NCI-H510A treated with DMSO at 0.1 percent for 48 hours (cell line): ENCODE measurements at places on chromosomes 7 and 10.

DNA sequence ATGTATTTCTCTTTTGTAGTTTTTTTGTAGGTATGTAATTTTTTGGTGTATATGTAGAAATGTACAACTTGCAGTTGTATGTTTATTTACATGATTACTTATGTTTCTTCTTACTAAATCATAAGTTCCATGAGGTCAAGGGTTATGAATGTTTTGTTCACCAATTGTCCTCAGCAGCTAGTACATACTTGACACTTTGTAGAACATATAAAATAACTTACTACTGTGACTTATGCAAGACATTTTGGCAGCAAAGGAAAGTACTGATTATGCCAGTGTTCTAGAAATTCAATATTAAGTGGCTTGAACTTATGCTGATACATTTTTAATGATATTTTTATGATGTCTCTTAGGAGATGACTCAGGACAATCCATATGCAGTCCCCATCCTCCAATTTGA lies 209.6 kb downstream of the DKK1 start:
- no peak for DNase-seq

DNA sequence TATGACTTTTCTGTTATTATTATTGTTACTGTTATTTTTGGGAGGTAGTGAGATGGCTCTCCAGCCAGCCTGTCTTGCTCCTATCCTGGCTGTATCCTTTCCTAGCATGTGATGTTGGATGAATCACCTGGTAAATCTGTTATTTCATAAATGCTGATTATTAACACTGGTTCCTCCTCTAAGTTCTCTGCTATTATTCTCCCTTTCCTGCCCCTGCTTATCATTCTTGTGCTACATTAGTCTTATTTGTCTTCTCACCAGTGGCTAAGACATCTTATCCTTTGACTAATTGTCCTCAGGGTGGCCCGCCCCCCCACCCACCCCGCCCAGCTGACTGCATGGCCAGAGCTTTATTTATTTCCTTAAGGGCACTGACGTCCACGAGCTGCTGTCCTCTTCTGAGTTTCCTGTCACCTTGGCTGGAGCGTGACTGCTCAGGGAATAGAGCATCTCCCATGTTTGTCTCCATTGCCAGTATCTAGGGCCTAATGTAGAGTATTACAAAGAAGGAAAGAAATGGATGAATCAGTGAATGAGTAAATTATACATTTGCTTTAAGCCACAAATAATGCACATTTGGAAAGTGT lies 110.1 kb upstream of the KLF6 start:
- DNase-seq = no peak

- DNase-seq = no peak
Observed at GRCh38 chr7:155878250-155878649, 66.0 kb upstream of the SHH start.

- DNase-seq = no peak
Observed at GRCh38 chr7:124179641-124180040, 146.8 kb upstream of the TMEM229A start.

DNA sequence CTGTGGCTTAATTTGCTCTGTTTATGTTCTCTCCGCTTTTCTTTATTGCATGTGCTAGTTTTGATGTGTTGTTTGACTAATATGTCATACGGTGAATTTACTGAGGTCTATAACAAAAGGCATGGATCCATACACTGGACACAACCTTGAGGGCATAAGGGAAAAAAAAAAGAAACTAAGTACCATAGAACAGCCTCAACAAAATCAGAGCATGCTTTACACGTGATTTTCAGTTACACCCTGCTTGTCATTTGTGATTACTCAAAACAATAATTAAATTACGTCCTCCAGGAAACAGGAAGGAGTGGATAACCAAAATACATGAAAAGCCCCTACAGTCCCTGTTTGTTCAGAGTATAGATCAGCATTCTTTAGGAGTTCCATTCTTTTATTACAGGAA lies 150.5 kb downstream of the CRPPA start:
- no peak for DNase-seq

- DNase-seq = no peak
Observed at GRCh38 chr10:100330079-100330478, at the start of gene PKD2L1. TSS of gene PKD2L1 (minus strand) at chr10:100330228. CDS start at chr10:100330103, 125 bp downstream.

DNA sequence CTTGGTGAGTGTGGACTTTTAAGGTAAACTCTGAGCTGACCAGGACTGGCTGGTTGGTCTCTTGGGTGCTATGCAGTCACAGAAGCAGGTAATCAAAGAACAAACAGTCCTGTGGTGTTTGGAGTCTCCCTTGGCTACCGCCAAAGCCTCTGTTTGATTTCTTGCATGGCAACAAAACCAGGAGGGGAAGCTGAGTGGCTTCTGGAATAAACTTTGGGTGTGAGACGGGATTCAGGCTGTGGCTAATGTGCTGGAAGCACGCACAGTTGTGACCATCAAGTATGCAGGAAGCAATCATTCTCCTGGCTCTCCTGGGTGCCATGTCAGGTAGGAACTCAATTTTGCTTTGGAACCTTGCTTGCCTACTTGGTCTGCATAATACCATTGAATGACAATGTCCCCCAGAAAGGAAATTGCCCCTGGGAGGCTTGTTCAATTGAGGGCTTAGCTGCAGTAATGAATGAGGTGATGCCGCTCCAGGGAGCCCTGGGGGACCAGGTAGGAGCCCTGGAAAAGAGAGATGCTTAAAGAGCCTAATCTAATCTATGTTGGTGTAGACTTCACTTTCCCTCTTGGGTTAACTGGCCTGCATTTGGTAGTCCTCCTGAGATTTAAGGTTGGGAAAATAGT lies at the start of gene CDHR3:
TSS of gene CDHR3 (plus strand) at position 227 of the 630 bp plus-strand sequence. CDS start at position 282, 55 bp downstream.
- peak; percentile 20 for DNase-seq

- DNase-seq = no peak
Observed at GRCh38 chr10:80324891-80325364, 31.6 kb downstream of the DYDC1 start.

- DNase-seq = no peak
Observed at GRCh38 chr10:73182568-73182967, 14.6 kb downstream of the FAM149B1 start.

GRCh38 chr7:128815289-128815942 lies 14.8 kb upstream of the FLNC start:
- no peak for DNase-seq

- DNase-seq = no peak
Observed at GRCh38 chr7:148356303-148356702, 234.3 kb upstream of the C7orf33 start.

DNA sequence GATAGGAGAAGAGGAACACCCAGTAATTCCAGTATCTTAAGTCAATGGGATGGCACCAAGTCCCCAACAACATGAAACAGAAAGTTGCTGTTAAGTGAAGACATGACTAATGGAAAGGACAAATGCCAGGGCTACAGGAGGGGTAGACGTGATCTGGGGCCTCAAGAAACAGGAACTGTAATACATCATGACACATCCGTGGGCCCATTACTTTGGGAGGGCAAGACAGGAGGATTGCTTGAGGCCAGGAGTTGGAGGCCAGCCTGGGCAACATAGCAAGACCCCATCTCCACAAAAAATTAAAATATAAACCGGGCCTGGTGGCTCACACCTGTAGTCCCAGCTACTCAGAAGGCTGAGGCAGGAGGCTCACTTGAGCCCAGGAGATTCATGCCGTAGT lies 408.6 kb upstream of the PRKCQ start:
- no peak for DNase-seq

GRCh38 chr7:85175217-85175616 lies 11.6 kb downstream of the SEMA3D start:
- no peak for DNase-seq

- DNase-seq = no peak
Observed at GRCh38 chr10:124014416-124015154, 78.8 kb downstream of the CHST15 start.

DNA sequence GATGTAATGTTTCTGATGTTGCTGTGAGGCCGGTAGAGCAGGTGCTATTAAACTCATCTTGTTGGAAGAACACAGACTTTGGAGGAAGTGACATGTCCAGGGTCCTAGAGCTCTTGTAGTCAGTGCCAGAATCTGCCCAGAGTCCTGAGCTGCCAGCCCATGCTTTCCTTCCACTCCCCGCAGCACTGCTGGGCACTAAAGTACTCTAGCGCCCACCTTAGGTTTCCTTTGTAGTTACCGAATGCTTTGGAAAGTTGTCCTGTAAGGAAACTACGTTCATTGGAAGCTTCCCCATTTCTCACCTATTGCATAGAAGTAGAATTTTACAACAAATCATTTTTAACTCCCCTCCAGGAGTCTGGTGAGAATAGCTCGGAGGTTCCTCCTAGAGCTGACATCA lies 11.0 kb downstream of the ZNF862 start:
- DNase-seq = no peak

DNA sequence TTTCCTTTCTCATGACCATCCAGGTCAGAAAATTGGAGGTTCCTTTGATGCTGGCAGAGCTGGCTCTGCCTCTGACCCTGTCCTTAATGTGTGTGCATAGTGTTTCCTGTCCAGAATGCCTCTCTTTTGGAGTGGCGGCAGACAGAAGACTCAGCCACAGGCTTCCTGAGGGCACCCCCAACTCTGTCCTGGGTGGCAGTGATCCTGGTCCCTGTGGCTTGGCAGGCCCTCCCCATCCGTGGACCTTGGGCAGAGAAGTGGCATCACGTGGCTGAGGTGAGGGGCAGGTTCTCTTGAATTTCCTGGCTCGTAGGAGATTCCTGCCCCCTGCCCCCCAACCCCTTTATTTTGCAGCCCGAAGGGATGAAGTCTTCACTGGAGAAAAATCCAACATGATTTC lies 133.1 kb downstream of the RGS10 start:
- no peak for DNase-seq

- DNase-seq = no peak
Observed at GRCh38 chr7:139991269-139991666, 71.5 kb downstream of the PARP12 start.

GRCh38 chr7:158662610-158663427 lies 41.8 kb downstream of the NCAPG2 start:
- peak; percentile 49 for DNase-seq

- no peak for DNase-seq
Observed at GRCh38 chr10:129622736-129623135, 155.7 kb downstream of the MGMT start.

DNA sequence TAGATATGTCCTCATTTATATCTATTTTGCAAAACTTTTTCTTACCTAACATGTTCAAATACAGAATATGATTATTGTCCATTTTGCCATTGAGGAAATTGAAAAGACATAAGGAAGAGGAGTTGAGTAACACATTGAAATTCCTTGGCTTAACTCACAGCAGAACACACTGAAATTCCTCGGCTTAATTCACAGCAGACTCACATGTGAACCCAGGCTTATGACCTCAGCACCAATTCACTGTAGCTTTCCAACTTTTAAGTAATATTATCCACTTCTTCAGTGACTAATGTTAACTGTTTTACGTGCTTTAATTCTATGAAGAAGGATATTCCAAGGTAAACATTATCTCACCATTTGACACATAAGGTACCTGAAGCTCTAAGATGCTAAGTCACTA lies 597.5 kb upstream of the PFKP start:
- no peak for DNase-seq

GRCh38 chr10:133045556-133046389 lies 42.0 kb upstream of the ADGRA1 start:
- no peak for DNase-seq

DNA sequence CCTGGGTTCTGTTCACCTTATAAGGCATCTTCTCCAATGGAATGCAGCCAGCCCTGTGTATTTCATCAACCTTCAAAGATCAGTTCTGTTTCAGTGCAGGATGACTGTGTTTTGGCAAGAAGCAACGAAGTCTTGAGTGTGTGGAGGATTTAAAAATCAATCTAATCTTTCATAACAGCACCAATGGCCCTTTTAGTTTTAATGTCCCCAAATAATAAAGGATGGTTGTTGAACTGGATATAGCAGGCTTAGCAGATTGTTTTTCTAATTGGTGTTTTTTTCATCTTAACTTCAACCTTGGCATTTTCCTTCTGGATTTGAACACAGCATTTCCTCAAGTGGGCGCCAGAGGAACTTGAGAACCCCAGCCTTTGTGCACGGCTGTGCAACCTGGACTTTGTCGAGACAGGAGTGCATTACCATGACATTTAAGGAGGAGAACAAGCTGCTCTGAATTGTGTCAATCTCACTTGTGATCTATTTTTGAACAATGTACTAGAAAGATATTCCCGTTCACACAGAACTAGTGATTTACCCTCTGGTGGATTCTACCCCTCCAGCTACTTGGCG lies 313.3 kb upstream of the AKR1E2 start:
- no peak for DNase-seq

DNA sequence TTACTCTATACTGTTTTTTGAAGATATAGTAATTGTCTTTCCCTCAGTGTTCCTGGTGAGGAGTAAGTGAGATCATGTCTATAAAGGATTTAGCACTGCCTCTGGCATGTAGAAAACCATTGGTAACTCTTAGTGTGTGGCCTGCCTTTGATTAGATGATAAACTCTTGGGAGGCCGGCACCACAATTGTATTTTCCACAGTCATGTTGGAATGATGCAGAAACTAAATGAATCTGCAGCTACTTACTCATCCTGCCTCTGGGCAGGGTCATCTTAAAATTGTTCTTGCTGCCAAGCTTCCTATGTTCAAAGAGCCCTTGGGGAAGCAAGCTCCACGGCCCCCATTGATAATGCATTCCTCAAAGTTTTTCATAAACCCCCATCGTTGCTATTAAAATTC lies 204.6 kb downstream of the ANKRD7 start:
- DNase-seq = no peak

DNA sequence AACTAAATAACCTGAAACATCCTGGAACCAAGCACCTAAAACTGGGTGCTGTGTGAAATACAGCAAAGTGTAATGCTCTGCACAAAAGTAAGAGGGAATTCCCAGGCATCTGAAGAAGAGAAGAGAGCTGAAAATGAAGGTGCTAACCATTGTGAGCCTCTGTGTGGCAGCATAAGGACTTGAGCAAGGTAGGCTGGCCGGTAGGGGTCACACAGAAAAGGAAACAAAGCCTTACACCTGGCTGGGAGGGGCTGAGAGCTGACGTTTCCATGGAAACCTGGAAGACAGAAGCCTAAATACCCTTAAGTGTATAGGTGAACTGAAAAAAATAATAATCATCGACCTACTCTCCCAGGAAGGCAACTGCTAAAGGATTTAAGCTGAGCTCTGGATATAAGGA lies 48.6 kb downstream of the CUL1 start:
- no peak for DNase-seq

DNA sequence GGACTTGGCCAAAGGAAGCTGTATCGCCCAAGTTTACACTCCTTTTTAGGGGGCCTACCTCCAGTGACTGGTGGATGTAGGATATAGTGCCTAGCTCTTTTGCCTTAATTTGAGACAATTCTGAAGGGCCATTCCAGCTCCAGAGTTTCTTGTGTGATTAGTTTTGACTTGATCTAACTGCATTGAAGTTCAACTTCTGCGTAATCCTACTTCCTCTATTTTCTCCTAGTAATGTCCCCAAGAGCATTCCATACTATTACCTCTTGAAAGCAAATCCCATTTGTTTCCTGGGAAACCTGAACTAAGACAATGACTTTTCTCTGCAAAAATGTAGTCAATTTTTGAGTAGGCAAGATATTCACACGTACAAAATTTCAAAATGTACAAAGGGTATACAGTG lies 4.7 kb upstream of the H2AZ2 start:
- DNase-seq = no peak

- no peak for DNase-seq
Observed at GRCh38 chr7:78083476-78084120, 285.0 kb downstream of the PHTF2 start.

GRCh38 chr10:3623746-3624145 lies 161.3 kb downstream of the KLF6 start:
- no peak for DNase-seq
